ENCODE measurements at places on chromosomes 1 and 21.

DNA sequence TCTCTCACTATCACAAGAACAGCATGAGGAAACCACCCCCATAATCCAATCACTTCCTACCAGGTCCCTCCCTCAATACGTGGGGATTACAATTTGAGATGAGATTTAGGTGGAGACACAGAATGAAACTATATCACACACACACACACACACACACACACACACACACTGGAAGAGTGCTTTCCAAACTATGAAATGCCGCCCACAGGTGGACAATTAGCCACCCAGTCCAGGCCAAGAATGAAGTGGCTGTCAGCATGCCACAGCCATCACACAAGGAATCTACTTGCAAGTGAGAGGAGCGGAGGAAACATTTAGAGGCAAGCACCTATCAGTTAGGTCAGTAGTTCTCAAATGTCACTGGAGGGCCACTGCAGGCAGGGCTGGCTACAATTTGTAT lies 105.4 kb upstream of the HOOK1 start:
- DNase-seq = no peak

GRCh38 chr1:6724517-6725141 lies 23.0 kb upstream of the DNAJC11 start:
- DNase-seq = no peak

DNA sequence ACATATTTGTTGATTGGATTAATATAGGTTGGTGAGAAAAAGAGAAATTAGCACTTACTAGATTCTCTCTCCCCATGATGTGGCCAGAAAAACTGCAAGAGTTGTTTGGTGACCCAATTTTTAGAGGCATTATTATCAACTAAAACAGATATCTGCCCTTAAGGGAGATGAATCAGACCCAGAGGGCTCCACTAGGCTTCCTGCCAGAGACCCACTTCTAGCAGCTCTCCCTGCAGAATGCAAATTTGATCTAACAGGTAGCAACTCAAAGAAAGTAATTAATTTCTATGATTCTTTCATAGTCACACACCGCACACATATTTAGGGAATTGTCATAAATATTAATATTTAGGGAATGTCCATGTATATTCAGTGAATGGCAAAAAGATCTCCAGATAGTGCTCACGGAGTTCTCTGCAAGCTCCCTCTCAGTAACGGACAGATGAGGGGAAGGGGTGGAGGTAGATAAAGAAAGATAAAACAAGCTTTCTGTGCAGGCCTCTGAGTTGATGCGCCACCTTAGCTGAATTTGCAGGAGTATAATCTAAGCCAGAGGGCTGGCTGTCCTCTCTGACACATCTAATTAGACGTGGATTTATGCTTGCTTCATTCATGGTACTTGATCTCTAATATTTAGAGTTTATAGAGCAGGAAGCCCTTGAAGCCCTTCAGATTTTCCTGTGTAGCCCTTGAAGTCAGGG lies 84.1 kb upstream of the CCDC190 start:
- DNase-seq = no peak

- no peak for DNase-seq
These were observed 280.4 kb downstream of the HLX start for GRCh38 chr1:221159608-221160007.

- DNase-seq = no peak
These were observed 42.4 kb upstream of the MTF2 start for GRCh38 chr1:93036672-93037071.

GRCh38 chr1:25095635-25096200 lies 136.6 kb downstream of the SYF2 start:
- DNase-seq = peak; percentile 10

GRCh38 chr1:41320895-41321676 lies 40.1 kb upstream of the FOXO6 start:
- no peak for DNase-seq

- no peak for DNase-seq
These were observed 137.8 kb downstream of the AKT3 start for GRCh38 chr1:243712242-243712641.

GRCh38 chr1:222138095-222138494 lies 396.2 kb upstream of the DUSP10 start:
- no peak for DNase-seq

DNA sequence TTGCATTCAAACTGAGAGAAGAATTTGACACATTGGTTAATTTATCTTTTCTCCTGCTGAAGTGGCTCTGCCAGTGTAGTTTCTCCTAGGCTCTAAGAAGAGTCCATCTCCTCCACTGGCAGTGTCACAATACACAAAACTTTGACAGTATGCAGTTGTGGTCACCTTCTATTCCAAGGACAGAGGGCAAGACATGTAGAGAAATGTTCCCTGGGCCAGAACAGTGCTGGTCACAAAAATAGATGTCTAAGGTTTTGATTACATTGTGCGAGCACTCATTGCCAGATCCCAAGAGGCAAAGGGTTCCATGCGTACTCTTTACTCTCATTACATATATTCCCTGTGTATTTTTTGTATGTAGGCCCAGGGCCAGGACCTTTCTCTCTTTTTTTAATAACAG lies 148.1 kb upstream of the UBE2U start:
- DNase-seq = no peak

GRCh38 chr1:31694964-31695313 lies 8.9 kb downstream of the COL16A1 start:
- DNase-seq = no peak

- DNase-seq = peak; percentile 2
These were observed 755 bp downstream of the FBXO42 start for GRCh38 chr1:16351456-16351993.

DNA sequence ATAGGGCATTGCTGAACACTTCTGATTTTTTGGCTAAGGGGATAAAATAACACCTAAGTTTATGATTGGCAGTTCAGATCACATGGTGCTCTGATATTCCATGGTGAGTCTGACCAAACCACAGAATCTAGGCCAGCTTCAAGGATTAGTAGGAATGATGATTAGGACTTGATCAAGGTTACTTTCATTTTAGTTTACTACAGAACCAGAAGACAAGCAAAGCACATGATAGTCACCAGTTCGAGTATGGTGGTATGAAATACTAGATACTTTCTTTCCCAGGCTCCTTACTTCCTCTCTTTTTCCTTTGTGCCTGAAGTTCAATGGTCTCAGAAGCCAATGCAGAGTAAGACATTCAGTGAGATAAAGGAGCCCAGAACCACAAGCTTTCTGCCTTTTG lies 26.6 kb downstream of the S100A10 start:
- DNase-seq = no peak

DNA sequence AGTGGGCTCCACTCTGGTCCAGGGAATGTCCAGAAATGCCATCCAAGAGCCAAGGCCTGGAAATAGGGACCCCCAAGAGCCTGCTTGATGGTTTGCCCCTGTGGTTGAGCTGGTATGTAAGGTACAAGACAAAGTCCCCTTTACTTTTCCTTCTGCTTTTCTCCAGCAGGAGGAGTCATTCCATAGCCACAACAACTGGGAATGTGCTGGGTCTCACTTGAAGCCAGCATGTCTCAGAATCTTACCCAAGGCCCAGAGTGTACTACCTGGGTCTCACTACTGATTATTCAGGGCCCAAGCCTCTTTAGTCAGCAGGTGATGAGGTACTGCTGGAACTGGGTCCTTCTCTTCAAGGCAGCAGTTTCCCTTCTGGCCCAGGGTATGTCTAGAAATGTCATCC lies 62.1 kb upstream of the CD55 start:
- no peak for DNase-seq

- no peak for DNase-seq
These were observed 1.9 kb downstream of the RGS18 start for GRCh38 chr1:192160196-192160595.

- no peak for DNase-seq
These were observed 50.7 kb downstream of the ALG14 start for GRCh38 chr1:95021805-95022643.

DNA sequence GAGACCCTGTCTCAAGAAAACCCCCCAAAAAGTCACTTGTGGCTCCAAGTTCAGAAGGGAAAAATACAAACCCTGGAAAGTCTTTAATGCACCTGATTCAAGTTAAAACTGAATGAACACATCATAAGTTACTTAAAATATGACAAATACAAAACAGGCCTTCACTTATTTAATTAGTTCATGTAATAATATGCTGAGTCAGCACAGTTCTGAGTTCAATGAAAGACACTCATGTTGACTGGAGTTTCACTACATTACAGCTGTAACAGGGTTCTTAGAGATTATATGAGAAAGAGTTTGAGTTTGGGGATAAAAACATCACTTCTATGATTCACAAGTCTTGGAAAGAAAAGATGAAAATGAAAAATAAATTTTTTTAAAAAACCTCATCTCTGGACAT lies 51.0 kb downstream of the DEGS1 start:
- DNase-seq = no peak

DNA sequence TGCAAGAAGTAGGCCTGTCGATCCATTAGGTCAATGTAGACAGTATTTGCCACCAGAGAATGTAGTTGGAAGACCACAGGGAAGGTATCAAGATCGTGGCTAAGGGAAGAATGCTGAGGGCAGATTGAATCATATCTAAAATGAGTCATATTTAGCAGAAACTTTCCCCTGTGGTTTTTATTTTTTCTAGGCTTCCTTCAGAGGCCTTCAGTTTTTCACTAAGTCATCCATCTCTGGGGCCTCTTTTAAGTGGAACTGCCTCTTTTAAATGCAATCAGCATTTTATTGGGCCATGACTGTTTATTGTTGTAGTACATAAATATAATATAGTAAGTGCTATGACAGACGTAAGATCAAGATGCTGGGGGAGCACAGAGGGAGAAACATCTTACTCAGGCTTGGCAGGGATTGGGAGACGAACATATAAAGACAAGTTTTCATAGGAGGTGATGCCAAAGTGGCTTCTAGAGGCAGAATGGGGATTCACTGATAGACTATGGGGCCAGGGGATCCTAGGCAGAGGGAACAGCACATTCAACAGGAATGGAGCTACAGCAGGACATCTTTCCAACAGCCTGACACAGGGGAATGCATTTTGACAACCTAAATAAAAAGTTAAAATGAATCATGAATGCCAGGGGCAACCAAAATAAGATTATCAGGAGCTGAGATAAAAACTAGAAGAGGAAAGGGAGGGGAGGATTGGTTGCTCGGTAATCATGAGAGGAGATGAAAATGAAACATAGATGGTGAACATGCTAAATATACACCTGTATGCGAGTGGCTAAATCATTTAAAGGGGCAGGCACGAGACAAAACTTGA lies 20.1 kb downstream of the UBE2U start:
- DNase-seq = no peak

- DNase-seq = no peak
These were observed 451.6 kb downstream of the NUF2 start for GRCh38 chr1:163773396-163773795.

GRCh38 chr1:47562147-47562546 lies 124.3 kb downstream of the FOXD2 start:
- DNase-seq = no peak
